ENCODE measurements at places on chromosomes 6 and 20.

GRCh38 chr20:11267131-11267761 lies 593.4 kb upstream of the JAG1 start:
- peak; percentile 26 for DNase-seq

DNA sequence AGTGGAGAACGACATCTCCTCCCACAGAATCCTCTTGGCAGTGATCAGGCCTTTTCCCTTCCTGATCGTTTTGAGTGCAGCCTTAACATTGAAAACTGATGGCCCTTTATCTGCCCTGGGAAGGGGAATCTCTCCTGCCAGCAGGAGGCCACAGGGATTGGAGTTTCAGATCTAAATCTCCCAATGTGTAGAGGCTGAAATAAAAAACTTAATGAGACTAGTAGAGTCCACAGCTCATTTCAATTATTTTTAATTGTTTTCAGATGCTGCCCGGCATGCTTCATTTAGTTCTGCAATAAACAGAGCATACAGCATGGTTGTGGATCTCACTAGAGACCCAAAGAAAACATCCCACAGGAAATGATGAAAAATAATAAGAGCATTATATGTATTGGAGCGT lies 662.2 kb upstream of the HS3ST5 start:
- DNase-seq: no peak

GRCh38 chr6:92906385-92906784 lies 513.0 kb downstream of the EPHA7 start:
- no peak for DNase-seq

- peak; percentile 84 for DNase-seq
Measured at GRCh38 chr6:7145885-7146828, 38.4 kb downstream of the RREB1 start.

- no peak for DNase-seq
Measured at GRCh38 chr20:3896302-3896701, 7.1 kb downstream of the PANK2 start.

DNA sequence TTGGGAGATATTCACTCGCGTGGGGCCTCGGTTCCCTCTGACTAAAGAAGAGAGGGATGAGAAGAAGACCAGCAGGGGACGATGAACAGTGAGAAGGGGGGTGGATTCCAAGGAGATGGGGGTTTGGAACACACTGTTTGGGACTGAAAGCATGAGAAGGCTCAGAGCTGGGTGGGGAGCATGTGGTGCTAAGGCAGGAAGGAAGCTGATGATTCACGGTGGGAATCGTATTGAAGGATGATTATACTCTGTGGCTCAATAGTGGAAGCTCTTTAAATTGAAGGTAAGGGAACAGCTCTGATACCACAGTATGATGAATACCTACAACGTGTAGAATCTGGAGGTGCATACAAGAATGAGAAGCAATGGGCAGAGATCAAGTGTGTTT lies 117.5 kb upstream of the KCNK16 start:
- no peak for DNase-seq

- DNase-seq: no peak
Measured at GRCh38 chr6:21133901-21134300, 459.6 kb upstream of the SOX4 start.

- DNase-seq: no peak
Measured at GRCh38 chr20:56835829-56836550, 206.9 kb downstream of the TFAP2C start.

GRCh38 chr20:36479938-36480337 lies 61.4 kb upstream of the MYL9 start:
- no peak for DNase-seq

- no peak for DNase-seq
Measured at GRCh38 chr6:139482287-139482686, 107.8 kb upstream of the CITED2 start.

DNA sequence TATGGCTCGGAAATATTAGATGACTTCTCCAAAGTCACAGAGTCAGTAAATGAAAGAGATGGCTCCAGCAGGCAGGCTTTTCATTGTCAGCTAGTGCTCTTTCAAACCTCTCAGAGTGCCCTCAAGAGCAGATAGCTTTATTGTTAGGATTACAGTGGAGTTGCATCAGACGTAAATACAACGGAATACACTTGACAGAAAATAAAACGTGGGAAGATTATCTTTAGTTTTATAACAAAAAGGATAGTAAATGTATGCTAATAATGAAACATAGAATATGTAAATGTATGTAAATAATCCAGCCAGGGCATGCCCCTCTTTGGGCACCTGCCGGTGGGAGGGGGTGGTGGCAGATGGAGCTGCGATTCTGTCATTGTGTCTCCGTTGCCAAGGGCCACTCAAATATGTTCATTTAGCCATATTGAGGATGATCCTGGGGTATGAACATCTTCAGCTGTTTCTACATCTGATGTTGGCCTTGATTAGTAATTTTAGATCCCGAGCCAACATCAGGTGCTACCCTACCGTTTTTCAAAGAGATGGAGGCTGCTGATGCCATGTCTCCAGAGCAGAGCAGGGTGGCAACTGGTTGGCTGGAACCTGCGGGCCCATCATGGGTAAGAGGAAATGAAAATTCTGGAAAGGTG lies 358.3 kb upstream of the SULF2 start:
- DNase-seq: peak; percentile 19

- no peak for DNase-seq
Measured at GRCh38 chr20:40667503-40667902, 21.5 kb downstream of the MAFB start.

DNA sequence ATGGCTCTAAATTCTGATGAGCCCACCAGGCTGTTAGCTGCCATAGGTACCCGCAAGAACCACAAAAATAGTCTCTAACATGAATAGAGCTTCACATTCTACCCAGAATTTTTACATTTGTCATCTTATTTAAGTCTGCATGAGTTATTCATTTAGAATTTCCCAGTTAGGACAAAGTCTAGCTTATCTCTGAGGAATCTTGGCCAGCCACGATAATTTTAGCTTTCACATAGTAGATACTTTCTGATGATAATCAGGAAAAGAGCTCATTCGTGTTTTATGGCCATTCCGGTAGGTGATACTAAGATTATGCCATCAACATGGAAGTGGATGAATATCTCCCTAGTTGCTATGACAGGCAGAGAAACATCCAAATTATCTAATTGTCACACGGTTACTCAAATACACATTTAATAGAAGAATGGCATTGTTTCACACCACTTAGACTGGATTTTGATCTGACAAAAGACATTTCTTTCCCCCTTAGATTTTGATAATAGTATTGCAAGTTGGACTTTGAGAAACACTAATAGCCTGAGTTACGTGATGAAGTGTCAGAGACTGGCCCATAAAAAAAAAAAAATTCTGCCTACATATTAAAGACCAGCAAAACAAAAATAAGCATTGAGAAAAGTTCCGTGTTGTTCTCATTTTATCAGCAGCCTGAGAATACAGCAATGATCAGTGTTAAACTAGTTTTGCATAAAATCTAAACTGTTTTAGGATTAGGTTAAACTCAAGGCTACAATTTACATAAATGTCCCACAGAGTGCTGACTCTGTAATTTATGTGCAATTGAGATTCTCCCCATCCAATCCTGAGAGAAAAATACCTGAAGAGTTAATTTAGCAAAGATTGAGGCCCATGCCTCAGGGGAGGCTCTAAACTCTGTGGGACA lies 397.5 kb upstream of the ARID1B start:
- DNase-seq: no peak

GRCh38 chr6:87029711-87030314 lies 65.1 kb downstream of the CGA start:
- DNase-seq: peak; percentile 69

DNA sequence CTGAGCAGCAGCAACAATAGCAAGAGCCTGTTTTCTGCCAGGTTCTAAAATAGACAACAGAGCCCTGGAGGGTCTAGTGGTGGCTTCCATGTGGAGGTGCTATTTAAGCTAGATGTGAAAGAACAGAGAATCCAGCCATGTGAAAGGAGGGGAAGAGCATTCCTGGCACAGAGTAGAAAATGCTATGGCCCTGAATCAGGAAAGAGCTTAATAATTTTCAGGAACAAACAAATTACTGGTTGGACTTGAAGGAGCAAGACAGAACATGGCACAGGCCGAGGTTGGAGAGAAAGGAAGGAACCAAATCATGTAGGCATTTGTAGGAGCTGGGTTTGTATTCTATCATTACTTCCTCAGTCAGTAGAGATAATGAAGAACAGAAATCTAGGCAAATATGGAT lies 98.3 kb downstream of the AIG1 start:
- no peak for DNase-seq

DNA sequence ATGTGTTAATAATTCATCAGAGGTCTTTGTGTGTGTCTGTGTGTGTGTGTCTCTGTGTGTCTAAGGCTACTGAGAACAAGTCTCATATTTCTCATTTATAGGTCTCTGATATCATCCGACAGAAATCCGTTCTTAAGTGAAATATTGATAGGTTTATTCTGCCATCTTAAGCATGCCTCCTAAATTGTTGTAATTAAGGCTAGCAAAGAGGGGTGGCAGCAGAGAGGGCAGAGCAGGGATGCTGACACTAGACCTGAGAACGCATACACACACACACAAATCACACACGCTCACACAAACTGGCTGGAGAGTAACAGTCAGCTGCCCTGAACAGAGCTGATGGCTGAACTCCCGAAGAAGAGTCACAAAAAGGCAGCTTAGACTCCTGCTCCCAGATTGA lies 84.9 kb upstream of the LRFN2 start:
- DNase-seq: peak; percentile 16

- no peak for DNase-seq
Measured at GRCh38 chr6:38725414-38726183, 10.5 kb downstream of the DNAH8 start.

DNA sequence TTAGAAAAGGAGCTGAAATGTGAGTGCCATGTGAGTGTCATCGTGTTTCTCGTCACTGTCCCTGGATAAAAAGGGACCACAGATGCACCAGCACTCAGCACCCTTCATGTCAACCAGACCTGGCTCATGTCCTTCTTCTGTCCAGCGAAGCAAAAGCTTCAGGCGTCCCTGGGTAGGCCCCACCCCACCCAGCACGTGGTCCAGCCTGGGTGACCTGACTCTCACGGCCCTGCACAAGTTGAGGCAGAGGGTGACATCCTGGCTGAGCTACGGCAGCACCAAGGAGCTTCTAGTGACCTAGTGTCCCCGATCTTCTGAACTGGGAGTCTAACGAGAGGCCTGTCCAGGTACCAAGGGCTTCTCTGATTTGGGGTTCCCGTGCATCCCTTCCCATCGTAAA lies 37.8 kb downstream of the PSMG4 start:
- DNase-seq: no peak

DNA sequence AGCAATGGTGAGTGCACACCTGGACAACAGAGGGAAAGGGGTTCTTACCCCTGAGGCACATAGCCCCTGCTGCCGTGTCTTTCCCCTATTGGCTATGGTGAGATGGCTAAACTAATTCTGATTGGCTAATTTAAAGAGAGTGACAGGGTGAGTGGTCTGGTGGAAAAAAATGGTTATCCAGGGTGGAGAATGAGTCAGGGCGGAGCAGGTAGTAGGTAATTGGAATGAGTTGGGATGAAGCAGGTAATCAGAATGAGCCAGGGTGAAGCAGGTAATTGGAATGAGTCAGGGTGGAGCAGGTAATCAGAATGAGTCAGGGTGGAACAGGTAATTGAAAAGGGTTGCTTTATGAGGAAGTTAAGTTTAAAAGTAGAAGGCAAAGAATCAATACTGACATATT lies 200.3 kb downstream of the EYA4 start:
- no peak for DNase-seq

DNA sequence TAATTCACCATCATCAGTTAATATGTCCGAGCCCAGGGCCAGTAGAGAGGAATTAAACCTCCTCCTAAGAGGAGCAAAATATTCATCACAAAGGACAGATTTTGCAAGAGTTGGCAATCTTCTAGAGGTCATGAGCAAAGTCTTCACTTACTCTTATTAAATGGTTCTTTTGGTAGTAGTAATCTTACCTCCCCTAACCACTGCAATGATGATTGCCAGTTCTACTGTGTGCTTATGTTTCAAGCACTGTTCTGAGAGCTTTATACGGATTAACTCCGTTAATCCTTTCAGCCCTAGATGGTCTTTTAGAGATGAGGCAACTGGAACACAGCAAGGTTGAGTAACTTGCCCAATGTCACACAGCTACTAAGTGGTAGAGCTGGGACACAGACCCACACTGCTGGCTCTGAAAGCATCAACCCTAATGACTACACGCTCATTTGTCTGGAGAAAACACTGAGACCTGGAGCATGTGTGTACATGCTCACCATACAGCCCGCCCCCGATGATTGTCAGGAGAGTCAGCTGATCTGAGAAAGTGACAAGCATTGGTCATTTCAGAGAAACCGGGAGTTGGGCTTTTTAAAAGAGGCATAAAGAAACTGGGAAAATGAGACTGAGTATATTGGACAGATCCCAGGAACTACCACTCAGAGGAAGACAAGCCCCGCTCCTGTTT lies 276.0 kb downstream of the NRN1 start:
- DNase-seq: no peak

DNA sequence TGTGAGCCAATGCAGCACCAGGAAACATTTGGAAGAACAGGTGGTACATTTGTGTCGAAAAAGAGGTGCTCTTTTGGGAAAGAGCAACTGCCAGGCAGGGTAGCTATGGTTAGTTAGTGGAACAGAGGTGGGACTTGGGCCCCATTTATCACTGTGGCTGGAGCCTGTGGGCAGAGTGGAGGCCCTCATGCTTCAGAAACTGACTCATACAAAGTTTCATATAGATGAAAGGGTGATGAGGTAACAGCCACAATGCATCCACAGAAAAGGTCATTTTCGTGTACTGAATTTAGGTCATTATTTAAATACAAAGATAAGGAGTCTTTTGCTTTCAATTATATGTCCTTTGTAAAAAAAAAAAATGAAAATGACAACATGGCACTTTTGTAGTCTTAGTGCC lies 76.4 kb upstream of the HS3ST5 start:
- no peak for DNase-seq

DNA sequence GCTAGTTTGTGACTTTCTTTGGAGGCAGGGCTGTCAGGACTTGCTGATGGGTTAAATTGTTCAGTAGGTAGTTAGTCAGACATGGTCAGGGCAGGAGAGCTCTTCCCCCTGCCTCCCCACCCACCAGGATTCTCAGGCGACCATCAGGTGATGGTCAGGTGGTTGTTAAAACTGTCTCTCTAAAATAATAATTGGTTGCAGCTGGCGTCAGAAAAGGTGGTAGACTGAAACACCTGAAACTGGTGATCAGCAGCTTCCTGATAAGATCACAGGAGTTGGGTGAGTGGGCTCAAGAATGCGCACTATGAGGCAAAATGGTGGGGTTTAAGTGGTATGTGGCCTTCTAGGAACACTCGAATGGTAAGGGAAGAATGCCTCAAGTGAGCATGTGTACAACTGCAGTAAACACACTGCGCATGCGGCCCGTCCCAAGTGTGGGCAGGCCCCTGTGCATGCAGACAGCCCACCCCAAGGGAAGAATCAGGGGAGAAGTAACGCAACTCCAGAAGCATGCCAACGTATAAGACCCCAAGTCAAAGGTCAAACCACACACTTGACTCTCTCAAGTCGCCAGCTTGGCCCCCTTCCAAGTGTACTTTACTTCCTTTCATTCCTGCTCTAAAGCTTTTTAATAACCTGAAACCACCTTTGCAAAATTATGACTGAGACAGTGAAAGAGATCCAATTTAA lies 7.9 kb upstream of the BLCAP start:
- no peak for DNase-seq

- no peak for DNase-seq
Measured at GRCh38 chr20:16004108-16004854, 569.0 kb downstream of the KIF16B start.
